Calu3 (cell line): ENCODE measurements at places on chromosomes 2 and 18. TPM values are rescaled to one million over a fixed set of nuclear protein-coding genes. Genes with fewer than 3 reads are reported as not detected.

GRCh38 chr2:238114331-238114841 lies 14.2 kb downstream of the ESPNL start:
- no peaks in the 10 kb centered on the region for H3K4me1 ChIP-seq
- peaks cover 54% of the 10 kb centered on the region for H3K27me3 ChIP-seq
- H3K36me3 ChIP-seq = no peaks in the 10 kb centered on the region
- no peak overlapping the region for H3K4me3 ChIP-seq
- no peak for DNase-seq

The LOXHD1 gene
- not detected in 2 replicates for total RNA-seq

- H3K36me3 ChIP-seq = peaks cover 42% of the 10 kb centered on the region
- no peaks in the 10 kb centered on the region for H3K27me3 ChIP-seq
- DNase-seq = no peak
- no peak overlapping the region for H3K27ac ChIP-seq
- no peak overlapping the region for H3K4me3 ChIP-seq
Observed at GRCh38 chr2:75705921-75706320, 4.8 kb downstream of the GCFC2 start.

DNA sequence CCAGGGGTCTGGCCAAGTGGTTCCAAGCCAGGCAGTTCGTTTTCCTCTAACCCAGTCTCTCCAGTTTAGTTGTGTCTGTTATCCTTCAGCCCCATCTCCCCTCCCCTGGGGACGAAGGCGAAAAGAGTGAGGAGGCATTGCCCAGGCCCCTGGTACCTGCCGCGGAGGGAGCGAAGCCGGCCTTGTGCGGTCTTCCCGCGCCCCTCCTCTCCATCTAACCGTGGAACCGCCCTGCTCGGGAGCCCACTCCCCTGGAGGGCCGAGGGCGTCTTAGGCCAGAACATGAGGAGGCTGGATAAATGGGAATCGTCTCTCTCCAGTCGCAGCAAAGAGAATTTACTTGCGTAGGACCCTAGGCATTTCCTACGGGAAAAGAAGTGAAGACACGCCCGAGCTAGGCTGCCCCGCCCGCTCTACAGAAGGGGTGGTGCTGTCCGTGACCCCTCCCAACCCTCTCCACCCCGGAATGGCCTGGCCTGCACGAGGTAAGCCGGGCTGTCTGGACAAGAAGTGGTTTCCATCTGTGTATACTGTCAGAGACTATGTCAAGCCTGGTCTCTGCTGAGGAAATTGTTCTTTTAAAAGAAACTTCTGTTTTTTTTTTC lies 156.2 kb downstream of the MIB1 start:
- H3K4me3 ChIP-seq = no peak overlapping the region
- H3K36me3 ChIP-seq = no peaks in the 10 kb centered on the region
- no peak for DNase-seq
- H3K27ac ChIP-seq = no peak overlapping the region

- DNase-seq = no peak
- no peaks in the 10 kb centered on the region for H3K36me3 ChIP-seq
- no peaks in the 10 kb centered on the region for H3K4me1 ChIP-seq
- no peak overlapping the region for H3K27ac ChIP-seq
- no peak overlapping the region for H3K4me3 ChIP-seq
Observed at GRCh38 chr2:64234150-64234549, 89.9 kb upstream of the PELI1 start.

GRCh38 chr2:26161926-26162325 lies 11.0 kb upstream of the GAREM2 start:
- H3K36me3 ChIP-seq = no peaks in the 10 kb centered on the region
- no peak for DNase-seq
- no peak overlapping the region for H3K27ac ChIP-seq
- no peak overlapping the region for H3K4me3 ChIP-seq
- peaks cover 8% of the 10 kb centered on the region for H3K4me1 ChIP-seq
- H3K27me3 ChIP-seq = no peaks in the 10 kb centered on the region

DNA sequence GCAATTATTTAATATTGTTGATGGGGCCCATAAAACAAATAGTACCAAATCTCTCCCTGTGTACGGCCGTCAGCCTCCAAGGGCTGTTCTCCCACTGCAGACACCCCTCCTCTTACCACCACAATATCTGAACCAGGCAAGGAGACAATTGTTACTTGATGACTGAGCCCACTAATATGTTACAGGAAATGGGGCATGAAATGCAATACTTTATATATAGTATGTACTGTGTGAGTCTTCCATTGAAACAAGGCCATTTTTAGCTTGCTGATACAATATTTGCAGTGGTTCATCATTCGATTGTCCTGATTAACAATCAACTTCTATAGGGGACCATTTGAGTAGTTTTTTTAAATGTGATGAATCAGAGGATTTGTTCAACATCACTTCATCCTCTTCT lies 307.3 kb downstream of the GBX2 start:
- no peak overlapping the region for H3K4me3 ChIP-seq
- no peak for DNase-seq
- H3K27ac ChIP-seq = no peak overlapping the region
- H3K36me3 ChIP-seq = no peaks in the 10 kb centered on the region

DNA sequence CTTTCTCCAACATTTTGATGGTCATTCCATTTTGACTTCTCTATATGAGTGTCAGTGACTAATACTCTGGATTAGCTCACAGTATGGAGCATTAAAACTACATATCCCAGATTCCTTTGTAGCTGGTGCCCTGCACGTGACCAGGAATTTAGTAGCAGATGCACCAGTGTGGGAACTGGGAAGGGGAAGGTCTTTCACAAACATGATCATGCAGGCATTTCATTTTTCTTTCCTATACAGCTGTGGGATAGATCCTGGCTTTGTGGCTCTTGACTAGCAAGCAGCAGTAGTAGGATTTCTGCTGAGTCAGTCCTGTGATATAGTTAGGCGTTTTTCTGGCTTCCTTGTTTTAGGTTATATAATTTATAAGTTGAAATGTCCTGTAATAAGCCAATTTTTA lies 971.0 kb upstream of the CDH2 start:
- no peak overlapping the region for H3K4me3 ChIP-seq
- no peaks in the 10 kb centered on the region for H3K36me3 ChIP-seq
- peaks cover 4% of the 10 kb centered on the region for H3K4me1 ChIP-seq
- no peak for DNase-seq
- H3K27ac ChIP-seq = no peak overlapping the region

The UBE2E3 gene
- 57.8 and 64.3 TPM in 2 replicates for total RNA-seq

DNA sequence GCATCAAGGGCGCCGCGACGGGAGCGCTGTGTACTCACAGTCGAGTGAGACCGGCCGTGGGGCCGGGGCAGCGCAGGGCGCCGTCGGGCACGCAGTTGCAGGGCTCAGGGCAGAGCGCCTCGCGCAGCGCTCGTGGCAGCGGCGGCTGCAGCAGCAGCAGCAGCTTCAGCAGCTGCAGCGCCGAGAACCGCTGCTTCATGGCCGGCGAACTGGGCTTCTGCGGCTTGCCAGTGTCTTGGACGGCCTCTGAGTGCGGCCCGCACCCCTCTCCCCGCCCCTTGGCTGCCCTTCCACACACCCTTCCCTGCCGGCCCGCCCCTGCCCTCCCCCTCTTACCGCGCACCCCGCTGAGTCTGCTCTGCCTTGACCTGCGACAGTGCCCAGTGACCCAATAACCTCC lies at the start of gene LHCGR:
Gene LHCGR (minus strand): TSS at position 252 of the 400 bp plus-strand sequence. CDS start 53 bp downstream, at position 199.
- H3K36me3 ChIP-seq = no peaks in the 10 kb centered on the region
- H3K27me3 ChIP-seq = peaks cover 43% of the 10 kb centered on the region
- H3K4me1 ChIP-seq = no peaks in the 10 kb centered on the region
- DNase-seq = no peak

GRCh38 chr2:45172142-45172541 lies 162.9 kb upstream of the SIX2 start:
- H3K27ac ChIP-seq = no peak overlapping the region
- no peaks in the 10 kb centered on the region for H3K27me3 ChIP-seq
- no peak for DNase-seq
- peaks cover 11% of the 10 kb centered on the region for H3K4me1 ChIP-seq

- no peak for DNase-seq
- no peaks in the 10 kb centered on the region for H3K27me3 ChIP-seq
- no peaks in the 10 kb centered on the region for H3K36me3 ChIP-seq
- H3K4me1 ChIP-seq = no peaks in the 10 kb centered on the region
Observed at GRCh38 chr2:146678516-146678915, 1166.3 kb upstream of the ACVR2A start.

The ASAP2 gene
- 75.1 and 78.6 TPM in 2 replicates for total RNA-seq

The C2orf92 gene
- total RNA-seq = 6.9 and 8.4 TPM in 2 replicates

- peaks cover 47% of the 10 kb centered on the region for H3K36me3 ChIP-seq
- H3K27me3 ChIP-seq = no peaks in the 10 kb centered on the region
- no peak overlapping the region for H3K27ac ChIP-seq
Observed at GRCh38 chr2:43897492-43897891, 58.7 kb downstream of the ABCG8 start.

DNA sequence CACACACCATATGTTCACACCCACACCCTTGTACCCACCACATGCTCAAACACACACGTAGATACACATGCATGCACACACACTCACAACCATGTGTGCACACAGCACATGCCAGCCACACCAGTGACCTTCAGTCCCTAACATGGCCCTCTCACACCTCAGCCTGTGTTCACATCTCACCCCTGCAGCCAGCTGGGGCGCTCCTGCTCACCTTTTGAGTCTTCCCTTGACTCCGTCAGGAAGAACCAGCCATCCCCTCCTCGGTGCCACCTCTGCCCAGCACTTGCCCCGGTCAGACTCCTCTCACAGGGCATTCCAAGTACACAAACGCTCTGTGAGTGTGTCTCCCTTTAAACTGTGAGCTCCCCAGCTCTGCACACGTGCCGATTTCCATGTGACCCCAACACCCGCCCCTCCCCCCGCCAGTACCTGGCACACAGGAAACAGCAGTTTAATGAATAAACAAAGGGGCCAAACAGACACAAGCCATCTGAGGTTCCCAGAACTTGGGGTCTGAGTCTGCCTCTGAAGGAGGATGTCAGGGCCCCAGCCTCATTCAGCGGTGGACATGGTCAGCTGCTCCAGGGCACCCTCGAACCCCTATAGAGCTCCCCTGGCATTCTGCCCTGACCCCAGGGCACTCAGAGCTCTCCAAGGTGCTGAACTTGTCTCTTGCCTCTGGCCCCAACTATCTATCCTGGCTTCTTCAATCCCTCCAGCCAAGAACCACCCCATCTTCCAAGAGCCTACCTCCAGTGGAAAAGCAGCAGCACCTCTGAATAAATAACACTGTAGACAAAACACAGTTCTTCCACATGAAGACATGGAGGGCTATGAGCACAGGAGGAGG lies 252.9 kb downstream of the ATAD2B start:
- DNase-seq = no peak
- H3K4me3 ChIP-seq = no peak overlapping the region
- H3K36me3 ChIP-seq = peaks cover 6% of the 10 kb centered on the region
- H3K27me3 ChIP-seq = no peaks in the 10 kb centered on the region

GRCh38 chr2:169702996-169703395 lies 8.7 kb downstream of the PHOSPHO2 start:
- no peak for DNase-seq
- H3K4me1 ChIP-seq = no peaks in the 10 kb centered on the region
- no peaks in the 10 kb centered on the region for H3K27me3 ChIP-seq
- H3K4me3 ChIP-seq = no peak overlapping the region
- H3K27ac ChIP-seq = no peak overlapping the region

The NEURL3 gene
- 18.5 and 19.7 TPM in 2 replicates for total RNA-seq

GRCh38 chr2:10159086-10159485 lies 36.5 kb downstream of the RRM2 start:
- no peak for DNase-seq
- H3K4me1 ChIP-seq = no peaks in the 10 kb centered on the region
- no peak overlapping the region for H3K4me3 ChIP-seq
- no peak overlapping the region for H3K27ac ChIP-seq
- H3K27me3 ChIP-seq = no peaks in the 10 kb centered on the region
- no peaks in the 10 kb centered on the region for H3K36me3 ChIP-seq

GRCh38 chr18:13370995-13371625 lies 152.6 kb downstream of the LDLRAD4 start:
- no peak for DNase-seq
- H3K27me3 ChIP-seq = peaks cover 25% of the 10 kb centered on the region
- peaks cover 12% of the 10 kb centered on the region for H3K4me1 ChIP-seq
- H3K36me3 ChIP-seq = no peaks in the 10 kb centered on the region
- H3K27ac ChIP-seq = no peak overlapping the region

GRCh38 chr18:79988071-79988450 lies 302 bp downstream of the TXNL4A start:
- peak; percentile 54 for DNase-seq
- peak overlapping the region; percentile 73 for H3K4me3 ChIP-seq
- H3K4me1 ChIP-seq = peaks cover 7% of the 10 kb centered on the region
- H3K36me3 ChIP-seq = peaks cover 34% of the 10 kb centered on the region
- no peak overlapping the region for H3K27ac ChIP-seq
- H3K27me3 ChIP-seq = no peaks in the 10 kb centered on the region

DNA sequence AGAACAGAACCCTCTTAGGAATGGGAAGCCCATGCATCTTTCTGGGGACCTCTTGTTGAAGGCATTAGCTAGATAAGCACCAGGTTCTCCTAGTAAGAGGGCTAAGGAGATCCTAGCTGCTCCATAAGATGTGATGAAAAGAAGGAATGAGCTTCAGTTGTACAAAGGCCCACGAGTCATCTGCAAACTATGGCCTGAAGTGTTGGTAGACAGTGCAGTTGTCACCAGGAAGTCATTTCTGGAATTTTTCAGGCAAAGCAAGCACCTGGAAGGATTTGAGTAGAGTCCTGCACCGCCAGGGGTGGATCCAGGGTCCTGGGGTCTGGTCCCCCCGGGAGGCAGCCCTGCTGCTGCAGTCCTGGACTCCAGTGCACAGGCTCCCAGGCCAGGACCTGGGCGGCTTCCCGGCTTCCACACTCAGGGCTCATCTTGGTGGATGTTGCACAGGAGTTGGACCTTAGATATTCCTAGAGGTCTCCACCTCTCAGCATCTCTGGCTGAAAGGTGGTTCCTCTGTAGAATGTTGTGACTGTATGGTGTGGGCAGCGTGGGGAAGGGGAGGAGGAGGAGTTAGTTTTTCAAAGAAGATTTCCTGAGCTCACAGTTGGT lies 85.3 kb downstream of the LDLRAD4 start:
- no peak for DNase-seq
- no peaks in the 10 kb centered on the region for H3K36me3 ChIP-seq
- peaks cover 58% of the 10 kb centered on the region for H3K27me3 ChIP-seq
- no peak overlapping the region for H3K27ac ChIP-seq

- no peaks in the 10 kb centered on the region for H3K27me3 ChIP-seq
- peaks cover 8% of the 10 kb centered on the region for H3K4me1 ChIP-seq
- H3K27ac ChIP-seq = no peak overlapping the region
- H3K36me3 ChIP-seq = no peaks in the 10 kb centered on the region
- no peak for DNase-seq
Observed at GRCh38 chr2:189659734-189660133, 1.5 kb upstream of the ASNSD1 start.

The ACTG2 gene
- not detected in 2 replicates for total RNA-seq

DNA sequence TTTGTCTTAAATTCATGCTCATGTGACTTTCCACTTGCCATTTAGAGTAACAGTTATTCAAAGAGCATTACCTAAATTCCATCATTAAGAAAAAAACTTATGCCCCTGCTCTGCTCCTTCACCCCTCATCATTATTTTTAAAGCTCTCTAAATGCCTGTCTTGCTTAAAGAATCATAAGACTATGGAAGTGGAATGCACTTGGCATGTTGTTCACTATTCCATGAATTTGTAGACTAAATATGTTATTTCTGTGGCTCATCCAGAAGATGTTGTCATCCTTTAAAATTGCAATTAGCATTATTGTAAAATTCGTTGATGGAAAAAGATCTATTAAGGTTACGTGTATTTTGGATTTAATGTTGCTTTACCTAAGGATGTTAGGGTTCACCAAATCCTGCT lies 61.8 kb downstream of the FMNL2 start:
- H3K27ac ChIP-seq = no peak overlapping the region
- no peaks in the 10 kb centered on the region for H3K36me3 ChIP-seq
- no peak for DNase-seq
- peaks cover 42% of the 10 kb centered on the region for H3K4me1 ChIP-seq
- no peak overlapping the region for H3K4me3 ChIP-seq

- H3K27ac ChIP-seq = no peak overlapping the region
- DNase-seq = no peak
- H3K4me1 ChIP-seq = no peaks in the 10 kb centered on the region
- no peaks in the 10 kb centered on the region for H3K36me3 ChIP-seq
- H3K27me3 ChIP-seq = peaks cover 12% of the 10 kb centered on the region
Observed at GRCh38 chr2:174631009-174631981, 33.7 kb upstream of the WIPF1 start.

The NT5DC4 gene
- total RNA-seq = 10.1 and 13.6 TPM in 2 replicates

The SOWAHC gene
- 18.9 and 19.1 TPM in 2 replicates for total RNA-seq
